ENCODE measurements at places on chromosomes 4 and X.

- DNase-seq: no peak
- H3K36me3 ChIP-seq: no peaks in the 10 kb centered on the region
These were observed 141.5 kb downstream of the RPS6KA6 start for GRCh38 chrX:84046403-84046984.

GRCh38 chr4:153018684-153019083, 82.6 kb downstream of the FHDC1 start:
- no peaks in the 10 kb centered on the region for H3K4me1 ChIP-seq
- peaks cover 2% of the 10 kb centered on the region for H3K36me3 ChIP-seq
- peaks cover 19% of the 10 kb centered on the region for H3K27me3 ChIP-seq
- no peak for DNase-seq
- no peak overlapping the region for H3K4me3 ChIP-seq

GRCh38 chrX:38437093-38437492, 84.7 kb downstream of the OTC start:
- no peak overlapping the region for H3K4me3 ChIP-seq
- no peaks in the 10 kb centered on the region for H3K4me1 ChIP-seq
- no peaks in the 10 kb centered on the region for H3K36me3 ChIP-seq
- no peak for DNase-seq
- H3K27ac ChIP-seq: no peak overlapping the region

GRCh38 chr4:87975466-87975865, at the start of gene SPP1:
SPP1 (plus strand) TSS chr4:87975714; CDS start chr4:87976896, 1,182 bp downstream.
- H3K36me3 ChIP-seq: no peaks in the 10 kb centered on the region
- H3K27ac ChIP-seq: no peak within 1 kb of the TSS
- no peak for DNase-seq

DNA sequence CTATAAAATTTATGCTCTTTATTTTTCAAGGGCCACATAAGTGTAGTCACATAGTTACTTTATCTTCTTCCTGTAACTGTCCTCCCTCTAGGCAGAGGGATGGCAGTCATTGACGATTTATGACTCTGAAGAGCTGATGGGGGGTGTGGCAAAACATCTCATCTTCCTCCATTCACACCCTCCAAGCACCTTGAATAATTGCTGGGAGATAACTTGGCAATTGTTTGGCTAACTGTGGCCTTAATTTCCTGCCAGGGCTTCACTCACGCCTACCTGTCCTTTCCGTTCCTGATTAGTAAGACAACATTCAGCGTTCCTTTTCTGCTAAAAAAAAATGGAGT, 329.2 kb downstream of the ARHGAP10 start:
- H3K4me1 ChIP-seq: peaks cover 55% of the 10 kb centered on the region
- peak overlapping the region; percentile 70 for H3K4me3 ChIP-seq
- no peak for DNase-seq
- H3K27me3 ChIP-seq: no peaks in the 10 kb centered on the region

DNA sequence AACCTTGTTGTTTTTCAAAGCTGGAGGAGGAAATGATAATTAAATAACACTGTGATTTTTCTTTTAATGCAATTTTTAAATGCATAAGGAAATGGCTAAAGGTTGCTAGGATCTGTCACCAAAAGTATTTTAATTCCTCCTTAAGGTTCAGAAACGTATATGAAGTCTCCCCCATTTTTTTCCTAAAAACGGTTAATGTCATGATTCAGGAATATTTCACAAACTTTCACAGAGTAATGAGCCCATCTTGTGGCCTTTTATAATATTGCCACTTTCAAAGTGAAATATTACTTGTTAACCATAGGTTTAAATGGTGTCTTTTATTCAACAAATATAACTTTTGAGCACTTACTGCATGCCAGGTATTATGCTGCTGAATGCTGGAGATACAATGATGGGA, 99.5 kb upstream of the USP38 start:
- DNase-seq: no peak
- no peaks in the 10 kb centered on the region for H3K4me1 ChIP-seq
- H3K27ac ChIP-seq: no peak overlapping the region
- H3K27me3 ChIP-seq: peaks cover 27% of the 10 kb centered on the region

- no peak overlapping the region for H3K4me3 ChIP-seq
- H3K27ac ChIP-seq: no peak overlapping the region
- no peak for DNase-seq
- H3K36me3 ChIP-seq: no peaks in the 10 kb centered on the region
These were observed 47.1 kb upstream of the SORBS2 start for GRCh38 chr4:185859111-185859510.

GRCh38 chrX:67289055-67289499, 254.7 kb upstream of the AR start:
- no peaks in the 10 kb centered on the region for H3K27me3 ChIP-seq
- DNase-seq: no peak
- no peaks in the 10 kb centered on the region for H3K36me3 ChIP-seq
- H3K27ac ChIP-seq: no peak overlapping the region
- H3K4me1 ChIP-seq: no peaks in the 10 kb centered on the region

- H3K4me1 ChIP-seq: peaks cover 9% of the 10 kb centered on the region
- DNase-seq: no peak
- H3K27me3 ChIP-seq: no peaks in the 10 kb centered on the region
- H3K4me3 ChIP-seq: no peak overlapping the region
These were observed 81.4 kb upstream of the TRIM2 start for GRCh38 chr4:153122855-153123254.

GRCh38 chrX:137574784-137575293, 8.9 kb downstream of the ZIC3 start:
- H3K4me1 ChIP-seq: no peaks in the 10 kb centered on the region
- H3K4me3 ChIP-seq: no peak overlapping the region
- no peak for DNase-seq
- H3K27me3 ChIP-seq: peaks cover 15% of the 10 kb centered on the region
- H3K36me3 ChIP-seq: no peaks in the 10 kb centered on the region

- H3K4me3 ChIP-seq: peak overlapping the region; percentile 7
- H3K36me3 ChIP-seq: peaks cover 37% of the 10 kb centered on the region
- peaks cover 75% of the 10 kb centered on the region for H3K4me1 ChIP-seq
- H3K27me3 ChIP-seq: no peaks in the 10 kb centered on the region
These were observed 25.1 kb downstream of the DHX15 start for GRCh38 chr4:24559032-24559821.

DNA sequence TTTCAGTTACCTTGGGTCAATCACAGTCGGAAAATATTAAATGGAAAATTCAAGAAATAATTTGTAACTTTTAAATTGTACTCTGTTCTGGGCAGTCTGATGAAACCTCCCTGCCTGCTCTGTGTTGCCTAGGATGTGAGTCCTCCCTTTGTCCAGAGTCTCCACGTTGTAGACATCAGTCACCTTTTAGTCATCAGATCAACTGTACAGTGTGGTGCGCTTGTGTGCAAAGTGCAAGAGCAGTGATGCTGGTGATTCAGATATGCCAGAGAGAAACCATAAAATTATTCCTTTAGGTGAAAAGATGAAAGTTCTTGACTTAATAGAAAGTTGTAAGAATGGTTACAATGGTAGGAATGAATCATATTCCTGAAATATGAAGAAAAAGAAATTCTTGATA, 1.4 kb downstream of the SPATA4 start:
- H3K27ac ChIP-seq: no peak overlapping the region
- DNase-seq: no peak
- peaks cover 12% of the 10 kb centered on the region for H3K4me1 ChIP-seq
- no peak overlapping the region for H3K4me3 ChIP-seq
- peaks cover 3% of the 10 kb centered on the region for H3K36me3 ChIP-seq

GRCh38 chrX:13151828-13152517, 107.6 kb upstream of the FAM9C start:
- peak overlapping the region; percentile 73 for H3K27ac ChIP-seq
- peak overlapping the region; percentile 44 for H3K4me3 ChIP-seq
- peaks cover 4% of the 10 kb centered on the region for H3K36me3 ChIP-seq
- H3K27me3 ChIP-seq: no peaks in the 10 kb centered on the region
- DNase-seq: peak; percentile 42

DNA sequence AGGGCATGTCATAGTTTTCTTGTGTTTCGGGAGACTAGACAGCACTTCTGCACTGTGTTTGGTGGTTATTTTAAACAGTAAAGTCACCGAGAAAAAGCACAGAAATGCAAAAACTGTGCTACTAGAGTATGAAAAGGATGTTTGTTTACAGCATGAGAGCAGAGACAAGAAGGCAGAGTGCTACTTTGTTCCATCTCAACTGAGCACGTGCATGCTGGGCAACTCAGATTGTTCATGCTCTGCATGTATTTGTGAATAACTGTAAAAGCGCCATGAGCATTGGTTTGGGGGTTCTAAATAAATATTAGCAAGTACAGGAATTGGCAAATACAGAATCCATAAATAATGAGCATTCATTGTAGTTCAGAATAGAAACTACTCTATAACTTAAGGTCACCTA, 7.4 kb downstream of the EVC start:
- no peaks in the 10 kb centered on the region for H3K4me1 ChIP-seq
- H3K27ac ChIP-seq: no peak overlapping the region
- H3K27me3 ChIP-seq: peaks cover 9% of the 10 kb centered on the region
- no peak for DNase-seq

DNA sequence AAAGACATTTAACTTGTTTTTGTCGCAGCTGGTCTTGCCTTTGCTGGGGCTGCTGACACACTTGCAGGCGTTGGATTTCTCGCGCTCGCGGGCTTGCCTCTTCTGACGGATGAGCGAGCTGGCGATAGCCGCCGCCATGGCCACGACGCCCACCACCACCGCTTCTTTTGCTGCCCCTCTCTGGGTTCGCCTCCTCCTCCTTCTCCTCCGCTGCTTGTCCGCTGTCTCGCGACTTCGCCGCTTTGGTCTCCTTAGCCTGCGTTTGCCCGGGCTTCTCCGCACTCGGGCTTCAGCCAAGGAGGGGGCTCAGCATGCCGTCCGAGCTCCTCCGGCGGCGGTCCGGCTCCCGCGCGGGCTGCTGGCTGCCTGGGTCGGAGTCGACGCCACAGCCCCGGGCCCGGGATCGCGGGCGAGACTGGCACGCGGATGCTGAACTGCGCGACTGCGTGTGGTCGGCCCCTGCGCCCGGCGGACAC, 613 bp downstream of the FGF13 start:
- H3K4me3 ChIP-seq: no peak overlapping the region
- H3K27ac ChIP-seq: no peak overlapping the region
- H3K4me1 ChIP-seq: no peaks in the 10 kb centered on the region
- no peaks in the 10 kb centered on the region for H3K36me3 ChIP-seq

DNA sequence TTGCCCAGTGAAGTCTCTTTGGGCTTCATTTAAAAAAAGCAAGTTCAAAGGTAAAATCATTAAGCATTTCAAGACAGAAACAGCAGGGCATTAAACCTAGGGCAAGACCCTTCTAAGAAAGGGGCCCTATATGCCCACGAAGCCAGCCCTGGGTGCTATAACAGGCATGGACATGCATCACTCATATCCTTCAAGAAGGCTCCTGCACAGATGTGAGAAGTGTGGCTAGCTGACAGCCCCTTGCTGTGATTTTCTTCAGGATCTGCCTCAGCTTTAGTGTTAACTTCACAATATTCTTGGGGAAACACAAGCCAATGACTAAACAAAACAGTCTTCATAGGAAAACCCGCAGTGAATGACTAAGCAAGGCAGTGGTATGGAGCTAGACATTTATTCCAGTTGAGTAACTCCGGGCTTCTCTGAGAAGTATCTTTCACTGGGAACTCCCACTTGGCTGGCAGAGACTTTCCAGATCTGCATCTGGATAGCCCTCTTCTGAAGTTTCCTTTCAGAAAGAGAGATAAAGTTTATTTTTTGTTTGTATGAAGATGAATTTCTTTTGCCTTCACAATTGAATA, 11.9 kb upstream of the MAOA start:
- H3K27ac ChIP-seq: no peak overlapping the region
- H3K4me3 ChIP-seq: no peak overlapping the region

- H3K4me1 ChIP-seq: peaks cover 38% of the 10 kb centered on the region
- H3K4me3 ChIP-seq: peak overlapping the region; percentile 99
- no peaks in the 10 kb centered on the region for H3K27me3 ChIP-seq
- DNase-seq: peak; percentile 31
- H3K36me3 ChIP-seq: peaks cover 29% of the 10 kb centered on the region
- H3K27ac ChIP-seq: peak overlapping the region; percentile 99
These were observed 458 bp downstream of the GRIPAP1 start for GRCh38 chrX:49001521-49002090.

GRCh38 chrX:135931644-135932487, 38.4 kb downstream of the SAGE1 start:
- H3K27me3 ChIP-seq: no peaks in the 10 kb centered on the region
- H3K4me1 ChIP-seq: no peaks in the 10 kb centered on the region
- no peak overlapping the region for H3K27ac ChIP-seq
- H3K36me3 ChIP-seq: no peaks in the 10 kb centered on the region
- peak; percentile 8 for DNase-seq

GRCh38 chrX:47607091-47607490, 12.6 kb downstream of the SYN1 start:
- DNase-seq: no peak
- no peaks in the 10 kb centered on the region for H3K27me3 ChIP-seq
- no peak overlapping the region for H3K27ac ChIP-seq
- no peak overlapping the region for H3K4me3 ChIP-seq

DNA sequence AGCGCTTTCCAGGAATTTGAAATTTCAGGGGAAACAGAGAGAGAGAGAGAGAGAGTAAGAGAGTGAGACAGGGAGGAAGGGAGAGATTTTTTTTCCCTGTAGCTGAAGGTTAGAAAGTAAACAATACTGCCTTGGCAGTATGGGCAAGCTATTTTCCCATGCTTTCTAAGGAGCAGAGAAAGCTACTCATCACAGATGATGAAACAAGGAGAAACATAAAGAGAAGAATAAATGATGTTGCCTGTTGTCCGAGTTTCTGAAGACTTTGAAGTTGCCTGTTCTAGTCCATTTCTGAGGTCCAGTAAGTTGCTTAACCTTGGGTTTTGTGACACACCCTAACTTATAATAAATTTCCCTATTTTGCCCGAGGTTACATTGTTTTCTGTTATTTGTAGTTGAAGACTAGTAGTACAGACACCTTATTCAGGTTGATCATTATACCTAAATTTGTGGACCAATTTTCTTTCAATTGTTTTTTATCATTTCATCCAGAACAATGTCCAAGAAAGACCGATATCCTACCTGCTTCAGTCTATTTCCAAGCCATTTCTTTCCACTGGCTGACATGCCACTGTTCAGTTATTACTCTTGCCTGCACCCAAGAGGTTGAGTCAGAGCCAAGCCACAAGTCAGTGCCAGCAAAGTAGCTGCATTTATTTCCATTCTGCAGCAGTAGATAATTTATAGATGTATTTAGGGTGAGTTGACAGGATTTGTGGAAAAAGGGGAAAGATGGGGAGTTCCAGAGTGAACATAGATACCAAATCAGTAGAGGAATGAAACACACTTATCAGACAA, 49.7 kb upstream of the SLC16A2 start:
- no peaks in the 10 kb centered on the region for H3K27me3 ChIP-seq
- no peaks in the 10 kb centered on the region for H3K36me3 ChIP-seq
- DNase-seq: no peak
- no peak overlapping the region for H3K4me3 ChIP-seq
- H3K4me1 ChIP-seq: no peaks in the 10 kb centered on the region
- H3K27ac ChIP-seq: no peak overlapping the region

DNA sequence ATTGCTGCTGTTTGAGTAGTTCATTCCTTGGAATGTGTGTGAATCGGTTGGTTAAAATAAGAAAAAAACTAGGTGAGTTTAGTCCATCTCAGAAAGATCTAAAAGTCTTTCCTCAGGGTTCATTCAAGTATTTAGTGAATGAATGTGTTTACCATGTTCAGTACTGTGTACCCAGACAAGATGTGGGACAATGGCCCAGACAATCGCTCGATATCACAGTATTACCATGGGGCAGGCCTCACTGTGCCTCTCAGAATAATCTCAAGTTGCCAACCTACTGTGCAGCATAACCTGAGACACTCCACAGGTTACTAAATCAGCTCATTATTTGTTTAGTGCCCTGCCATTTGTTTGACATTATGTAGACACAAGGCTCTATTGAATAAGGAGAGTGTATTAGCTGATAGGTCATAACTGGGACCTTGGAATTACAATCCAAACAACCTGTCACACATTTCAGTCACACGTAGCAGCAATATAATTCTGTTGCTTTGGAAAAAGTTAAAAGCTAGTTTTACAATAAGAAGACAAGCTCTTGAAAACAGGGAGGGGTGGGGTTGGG, 24.9 kb upstream of the AMOT start:
- no peak for DNase-seq
- no peaks in the 10 kb centered on the region for H3K27me3 ChIP-seq
- no peaks in the 10 kb centered on the region for H3K4me1 ChIP-seq
- no peaks in the 10 kb centered on the region for H3K36me3 ChIP-seq
- no peak overlapping the region for H3K27ac ChIP-seq
- no peak overlapping the region for H3K4me3 ChIP-seq
